ENCODE measurements at places on chromosomes 2 and 18.

DNA sequence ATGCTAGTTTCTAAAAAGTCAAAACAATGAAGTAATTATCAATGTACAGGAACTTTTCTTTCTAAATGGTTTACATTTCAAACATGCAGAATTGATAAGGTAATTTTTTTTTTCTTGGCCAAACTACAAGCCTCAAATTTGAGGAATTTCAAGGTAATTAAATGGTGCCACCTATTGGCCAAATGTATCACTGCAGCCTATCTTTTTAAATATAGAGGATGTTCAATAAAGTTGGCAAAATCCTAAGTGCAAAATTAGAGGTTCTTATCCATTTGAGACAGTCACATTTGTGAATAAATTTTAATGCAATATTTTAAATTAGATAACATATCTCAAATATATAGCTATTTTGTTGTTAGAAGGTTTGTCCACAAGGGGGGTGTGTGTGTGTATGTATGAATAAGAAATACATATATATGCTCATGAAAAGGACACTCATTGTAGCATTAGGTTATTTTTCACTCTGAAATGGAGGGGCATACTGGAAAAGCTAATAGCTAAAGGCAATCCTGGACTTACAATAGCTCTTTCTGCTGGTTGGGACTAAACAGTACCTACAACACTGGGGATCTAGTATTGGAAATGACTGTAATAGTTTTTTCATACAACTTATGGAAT, 26.2 kb downstream of the MMADHC start:
- DNase-seq: peak; percentile 27

GRCh38 chr2:239309398-239310245, 91.2 kb downstream of the HDAC4 start:
- DNase-seq: no peak

DNA sequence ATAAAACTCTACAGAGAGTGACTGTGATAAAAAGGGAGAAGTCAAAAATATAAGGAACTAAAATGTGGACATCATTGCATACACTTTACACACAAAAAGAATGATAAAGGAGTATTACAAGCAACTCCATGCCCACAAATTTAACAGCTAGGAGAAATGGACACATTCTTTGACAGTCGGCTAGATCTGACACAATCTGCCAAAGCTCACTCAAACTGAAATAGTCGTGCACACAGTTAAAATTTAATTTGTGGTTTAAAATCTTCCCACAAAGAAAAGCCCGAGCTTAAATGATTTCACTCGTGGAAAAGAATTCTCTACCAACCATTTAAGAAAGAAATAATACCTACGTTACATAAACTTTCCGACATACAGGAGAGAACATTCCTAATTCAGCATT, 132.4 kb downstream of the ZAP70 start:
- no peak for DNase-seq

DNA sequence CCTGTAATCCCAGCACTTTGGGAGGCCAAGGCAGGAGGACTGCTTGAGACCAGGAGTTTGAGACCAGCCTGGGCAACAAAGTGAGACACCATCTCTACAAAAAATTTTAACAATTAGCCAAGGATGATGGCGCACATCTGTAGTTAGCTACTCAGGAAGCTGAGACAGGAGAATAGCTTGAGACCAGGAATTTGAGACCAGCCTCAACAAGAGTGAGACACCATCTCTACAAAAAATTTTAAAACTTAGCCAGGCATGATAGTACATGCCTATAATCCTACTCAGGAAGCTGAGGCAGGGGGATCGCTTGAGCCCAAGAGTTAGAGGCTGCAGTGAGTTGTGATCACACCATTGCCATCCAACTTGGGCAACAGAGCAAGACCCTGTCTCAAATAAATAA, 7.0 kb downstream of the MEMO1 start:
- no peak for DNase-seq

DNA sequence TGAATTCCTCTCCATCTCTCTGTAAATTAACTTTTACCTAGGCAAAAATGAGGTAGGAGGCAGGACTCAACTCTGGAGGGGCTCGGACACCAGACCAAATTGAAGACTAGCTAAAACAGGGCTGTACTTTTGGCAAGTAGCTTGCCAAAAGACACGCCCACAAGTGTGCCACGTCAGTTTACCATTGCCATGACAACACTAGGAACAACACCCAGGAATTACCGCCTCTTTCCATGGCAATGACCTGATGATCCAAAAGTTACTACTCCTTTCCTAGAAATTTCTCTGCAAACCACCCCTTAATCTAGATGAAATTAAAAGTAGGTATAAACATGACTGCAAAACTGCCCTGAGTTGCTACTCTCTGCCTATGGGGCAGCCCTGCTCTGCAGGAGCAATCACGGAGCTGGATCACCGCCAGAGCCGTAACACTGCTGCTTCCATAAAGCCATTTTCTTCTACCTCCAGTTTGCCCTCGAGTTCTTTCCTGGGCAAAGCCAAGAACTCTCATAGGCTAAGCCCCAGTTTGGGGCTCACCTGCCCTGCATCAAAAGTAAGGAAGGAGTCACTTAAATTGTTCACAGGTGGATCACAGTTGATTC, 66.0 kb upstream of the FAM136A start:
- no peak for DNase-seq

GRCh38 chr18:62828091-62828640, 112.8 kb downstream of the PHLPP1 start:
- no peak for DNase-seq

DNA sequence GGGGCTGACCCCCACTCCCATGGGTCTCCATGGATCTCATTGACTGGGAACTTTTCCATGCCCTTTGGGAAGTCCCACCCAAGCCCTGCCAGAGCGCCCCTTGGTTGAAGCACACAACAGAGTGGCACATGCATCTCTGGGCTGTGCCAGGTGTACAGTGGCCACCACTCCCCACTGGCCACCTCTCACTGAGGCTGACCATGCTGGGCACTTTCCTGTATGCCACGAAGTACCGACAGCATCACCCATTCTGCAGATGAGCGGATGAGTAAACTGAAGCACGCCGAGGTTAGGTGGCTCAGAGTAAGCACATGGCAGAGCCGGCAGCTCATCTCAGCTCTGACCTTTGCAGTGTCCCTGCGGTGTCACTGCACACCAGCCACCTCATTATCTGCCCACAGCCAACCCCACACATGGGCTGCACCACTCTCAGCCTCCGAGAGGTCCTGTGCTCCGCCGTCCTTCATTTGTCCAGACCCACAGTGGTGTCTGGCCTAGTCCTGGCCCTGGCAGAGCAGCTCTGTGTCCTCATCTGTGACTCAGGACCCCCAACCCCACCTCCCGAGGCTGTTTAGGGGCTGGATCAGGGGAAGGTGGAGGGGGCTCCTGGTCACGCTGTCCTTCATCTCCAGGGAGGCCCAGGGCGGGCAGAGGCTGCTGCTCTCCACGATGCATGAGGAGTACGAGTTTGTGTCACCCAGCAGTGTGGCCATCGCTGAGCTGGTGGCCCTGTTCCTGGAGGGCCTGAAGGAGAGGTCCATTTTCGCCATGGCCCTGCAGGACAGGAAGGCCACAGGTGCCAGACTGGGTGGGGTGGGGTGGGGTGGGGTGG, 18.0 kb upstream of the GPR17 start:
- DNase-seq: no peak

GRCh38 chr2:239765076-239765845, 259.9 kb downstream of the NDUFA10 start:
- no peak for DNase-seq

- DNase-seq: no peak
These were observed 99.9 kb downstream of the SPATS2L start for GRCh38 chr2:200406379-200406778.

- no peak for DNase-seq
These were observed 135.1 kb downstream of the NCOA1 start for GRCh38 chr2:24626131-24626530.

- no peak for DNase-seq
These were observed 91.5 kb downstream of the SETBP1 start for GRCh38 chr18:44771956-44772917.

DNA sequence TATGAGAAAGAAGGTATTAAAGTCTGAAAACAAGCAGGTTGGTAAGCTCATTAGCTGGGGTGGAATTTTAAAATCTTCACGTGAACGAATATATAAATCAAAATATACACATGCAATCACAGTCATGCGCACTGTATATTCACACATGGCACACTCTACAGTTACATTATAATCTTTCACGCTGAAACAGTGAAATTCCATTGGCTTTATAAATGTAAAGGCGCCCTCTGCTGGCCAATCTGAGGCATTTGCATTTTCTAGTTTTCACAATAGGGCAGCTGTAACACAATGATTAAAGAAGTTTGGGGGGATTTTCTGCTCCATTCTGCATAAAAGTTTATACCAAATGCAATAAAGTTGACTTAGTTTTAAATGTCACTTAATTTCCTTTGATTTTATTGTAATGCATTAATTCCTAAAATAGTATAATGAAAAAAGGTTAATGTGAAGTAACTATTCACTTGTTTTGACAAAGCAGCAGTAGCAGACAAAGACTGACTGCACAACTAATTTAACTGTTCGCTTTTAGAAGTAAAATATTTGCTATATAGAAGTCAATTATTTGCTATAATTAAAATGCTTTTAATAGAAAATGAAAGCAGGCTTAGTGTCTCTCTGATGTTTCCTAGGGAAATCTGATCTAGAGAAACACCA, 17.2 kb downstream of the IFIH1 start:
- peak; percentile 54 for DNase-seq

GRCh38 chr2:98412751-98413458, 31.8 kb upstream of the INPP4A start:
- peak; percentile 46 for DNase-seq

GRCh38 chr18:8948471-8949149, 153.9 kb upstream of the NDUFV2 start:
- DNase-seq: no peak

DNA sequence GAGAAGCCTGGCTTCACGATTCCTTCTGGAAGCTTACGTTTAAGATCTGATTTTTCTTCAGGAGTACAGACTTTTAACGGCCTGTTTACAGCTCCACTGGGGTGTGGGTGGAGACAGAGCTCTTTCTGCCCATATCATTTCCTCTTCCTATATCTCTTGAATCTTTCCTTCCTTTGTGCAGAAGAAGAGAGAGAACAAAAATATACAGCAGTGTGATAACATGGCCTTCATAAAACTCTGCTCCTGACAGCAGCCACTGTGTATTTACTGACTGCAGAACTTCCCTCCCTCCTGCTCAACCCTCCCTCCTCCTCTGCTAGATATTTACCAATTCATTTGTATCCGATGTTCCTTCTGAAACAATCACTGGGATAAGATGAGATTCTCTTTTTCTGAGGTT, 34.1 kb upstream of the REEP1 start:
- no peak for DNase-seq

DNA sequence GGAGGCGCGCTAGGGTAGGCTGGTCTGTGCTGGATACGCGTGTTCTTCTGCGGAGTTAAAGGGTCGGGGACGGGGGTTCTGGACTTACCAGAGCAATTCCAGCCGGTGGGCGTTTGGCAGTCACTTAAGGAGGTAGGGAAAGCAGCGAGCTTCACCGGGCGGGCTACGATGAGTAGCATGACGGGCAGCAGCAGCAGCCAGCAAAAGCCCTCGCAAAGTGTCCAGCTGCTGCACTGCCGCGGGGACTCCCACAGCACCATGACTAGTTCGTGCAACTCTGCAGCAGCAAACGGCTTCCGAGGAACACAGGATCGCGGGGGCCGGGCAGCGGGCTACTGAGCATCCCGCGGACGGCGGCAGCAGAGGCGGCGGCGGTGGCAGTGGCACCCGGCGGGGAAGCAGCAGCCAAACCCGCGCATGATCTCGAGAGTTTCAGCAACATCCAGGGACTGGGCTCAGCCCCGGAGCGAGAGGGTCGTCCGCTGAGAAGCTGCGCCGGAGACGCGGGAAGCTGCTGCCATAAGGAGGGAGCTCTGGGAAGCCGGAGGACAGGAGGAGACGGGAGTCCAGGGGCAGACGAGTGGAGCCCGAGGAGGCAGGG, 368 bp downstream of the TMEFF2 start:
- peak; percentile 43 for DNase-seq

- DNase-seq: no peak
These were observed 127.5 kb upstream of the MMADHC start for GRCh38 chr2:149715005-149715592.

GRCh38 chr2:75055820-75056675, 97.6 kb downstream of the POLE4 start:
- no peak for DNase-seq

DNA sequence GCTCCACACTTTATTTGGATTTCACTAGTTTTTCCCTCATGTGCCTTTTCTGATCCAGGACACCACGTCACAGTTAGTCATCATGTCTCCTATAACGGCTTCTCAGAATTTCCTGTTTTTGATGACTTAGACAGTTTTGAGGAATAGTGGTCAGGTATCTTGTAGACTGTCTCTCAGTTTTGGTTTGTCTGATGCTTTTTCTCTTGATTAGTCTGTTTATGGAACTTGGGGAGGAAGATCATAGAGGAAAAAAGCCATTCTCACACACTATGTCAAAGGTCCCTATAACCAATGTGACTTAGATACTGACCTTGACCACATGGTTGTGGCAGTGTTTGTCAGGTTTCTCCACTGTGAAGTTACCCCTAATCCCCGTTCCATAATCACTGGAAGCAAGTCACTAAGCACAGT, 89.0 kb downstream of the RAPH1 start:
- no peak for DNase-seq

- DNase-seq: no peak
These were observed 86.7 kb upstream of the ATP8B1 start for GRCh38 chr18:57889841-57890240.

DNA sequence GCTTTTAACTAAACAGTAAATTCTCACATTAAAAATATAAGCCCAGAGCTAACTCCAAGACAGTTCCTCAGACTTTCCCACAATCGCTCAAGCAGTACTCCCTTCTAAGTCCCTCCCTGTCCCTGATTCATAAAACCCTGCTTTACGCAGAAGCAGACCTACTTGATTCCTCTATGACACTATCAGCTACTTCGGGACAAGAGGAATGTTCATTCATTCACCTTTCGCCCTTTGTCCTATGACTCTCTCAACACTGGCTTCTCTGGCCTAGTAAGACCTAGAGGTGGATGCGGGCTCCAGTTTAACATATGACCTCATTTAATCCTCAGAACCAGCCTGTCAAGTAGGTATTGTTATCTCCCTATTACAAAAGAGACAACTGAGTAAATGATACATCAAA, 10.2 kb downstream of the LPIN2 start:
- no peak for DNase-seq

DNA sequence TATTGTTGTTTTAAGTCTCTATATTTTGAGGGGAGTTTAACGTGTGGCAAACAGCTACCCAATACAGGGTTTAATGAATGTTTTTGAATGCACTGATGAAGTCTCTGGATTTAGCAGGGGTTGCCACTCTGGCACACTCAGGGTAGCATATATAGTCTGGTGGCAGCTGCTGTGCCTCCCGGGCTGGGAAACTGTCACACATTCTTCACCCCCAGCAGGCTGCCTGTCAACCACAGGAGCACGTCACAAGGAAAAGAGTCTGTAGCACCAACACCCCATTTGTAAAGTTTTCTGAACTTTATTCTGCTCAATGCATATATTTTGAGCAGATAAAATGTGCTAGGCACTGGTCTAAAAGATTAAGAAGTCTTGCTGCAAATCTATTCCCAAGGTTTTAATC, 39.3 kb downstream of the NGEF start:
- no peak for DNase-seq

All from NCI-H1092 treated with DMSO at 0.1 percent for 48 hours (cell line).